NCI-H774 (cell line): ENCODE measurements at places on chromosomes 3 and 15.

GRCh38 chr15:86691091-86691663 is 611.5 kb downstream of the AGBL1 start:
- DNase-seq = peak; percentile 14

- peak; percentile 31 for DNase-seq
Measured at GRCh38 chr3:150312018-150312657, 96.0 kb upstream of the TSC22D2 start.

DNA sequence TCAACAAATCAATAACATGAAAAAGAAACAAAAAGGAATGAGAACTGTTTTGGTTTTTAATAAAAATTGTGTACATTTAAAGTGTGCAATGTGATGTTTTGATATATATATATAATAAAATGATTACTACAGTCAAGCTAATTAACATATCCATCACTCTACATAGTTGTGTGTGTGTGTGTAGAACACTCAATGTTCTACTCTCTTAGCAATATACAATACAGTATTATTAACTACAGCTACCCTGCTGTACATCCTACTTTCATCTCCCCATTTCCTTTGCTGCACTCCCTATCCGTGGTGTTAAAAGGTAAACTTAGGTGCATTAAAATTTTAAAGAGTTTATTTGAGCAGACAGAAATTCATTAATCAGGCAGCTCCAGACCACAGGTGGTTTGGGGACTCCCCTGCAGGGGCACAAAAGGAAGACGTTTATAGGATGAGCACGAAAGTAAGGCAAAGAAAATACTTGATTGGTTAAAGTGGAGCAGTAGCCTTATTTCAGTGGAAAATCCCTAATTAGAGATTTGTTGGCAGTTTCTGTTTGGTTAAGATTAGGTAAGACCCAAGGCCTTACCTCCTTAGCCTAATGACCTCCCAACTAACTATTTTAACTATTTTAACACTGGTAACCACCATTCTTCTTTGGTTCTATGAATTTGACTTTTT is 61.8 kb upstream of the SNRK start:
- no peak for DNase-seq

DNA sequence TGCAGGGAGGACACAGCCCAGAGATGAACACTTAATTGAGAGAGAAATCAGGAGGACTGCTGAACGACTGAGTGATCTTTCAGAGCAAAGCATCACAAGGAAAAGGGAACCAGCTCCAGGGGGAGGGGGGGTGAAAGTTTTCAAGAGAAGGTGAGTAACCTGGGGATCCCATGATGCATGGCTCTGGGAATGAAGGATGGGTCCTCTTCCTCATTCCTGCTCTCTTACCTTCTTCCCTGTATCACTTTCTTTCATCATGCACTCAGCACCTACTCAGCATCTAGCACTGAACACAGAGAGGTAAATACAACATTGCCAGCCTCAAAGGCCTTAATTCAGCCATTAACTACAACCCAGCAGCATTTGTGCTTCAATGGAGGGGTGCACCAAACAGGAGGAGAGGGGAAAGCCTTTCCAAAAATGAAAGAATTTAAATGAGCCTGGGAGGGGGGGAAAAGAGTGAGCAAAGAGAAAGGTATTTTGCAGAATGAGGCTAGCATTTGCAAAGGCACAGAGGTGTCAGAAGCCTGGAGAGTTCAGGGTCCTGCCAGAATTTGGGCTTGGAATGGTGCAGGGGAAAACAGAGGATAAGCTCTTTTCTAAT is 427.4 kb downstream of the FOXP1 start:
- DNase-seq = no peak

GRCh38 chr3:138347960-138348753 is at the start of gene MRAS:
Gene MRAS (plus strand): TSS chr3:138348579. CDS start chr3:138372884, 24,305 bp downstream.
- peak; percentile 27 for DNase-seq

DNA sequence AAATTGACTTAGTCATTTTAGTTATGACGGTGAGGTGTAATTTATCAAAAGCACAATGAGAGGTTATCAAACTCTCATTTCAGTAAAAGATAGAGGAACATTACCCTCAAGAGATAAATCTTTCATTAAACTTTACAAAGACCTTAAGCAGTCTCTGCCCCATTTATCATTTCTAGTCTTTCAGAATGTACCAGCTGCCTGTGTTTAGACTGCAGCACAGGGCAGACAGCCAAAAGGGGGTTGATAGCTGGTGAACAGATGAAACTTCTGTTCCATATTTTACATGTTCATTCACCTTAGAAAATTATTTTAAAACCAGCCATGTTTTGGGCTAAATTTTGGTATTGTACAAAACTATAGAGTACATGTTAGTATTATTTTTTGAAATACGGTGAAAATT is 514.6 kb upstream of the CNTN3 start:
- DNase-seq = no peak

DNA sequence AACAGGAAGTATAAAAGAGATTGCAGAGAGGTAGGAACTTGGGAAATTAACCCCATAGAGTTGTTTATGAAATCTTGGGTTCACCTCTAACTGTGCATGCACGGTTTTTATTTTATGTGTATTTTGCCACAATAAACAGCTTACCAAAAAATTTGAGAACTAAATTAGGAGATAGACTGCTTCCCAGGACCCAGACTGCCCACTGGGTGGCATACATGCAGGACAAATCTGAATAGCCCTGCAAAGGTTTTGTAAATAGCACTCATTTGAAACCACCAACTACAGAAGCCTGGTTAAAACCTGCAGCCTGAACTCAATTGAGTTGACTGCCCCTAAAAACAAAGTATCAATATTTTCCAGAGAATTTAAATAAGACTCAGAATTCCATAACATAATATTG is 96.4 kb upstream of the SLCO2A1 start:
- DNase-seq = no peak

GRCh38 chr3:195788711-195789581 is 22.8 kb downstream of the MUC4 start:
- no peak for DNase-seq

DNA sequence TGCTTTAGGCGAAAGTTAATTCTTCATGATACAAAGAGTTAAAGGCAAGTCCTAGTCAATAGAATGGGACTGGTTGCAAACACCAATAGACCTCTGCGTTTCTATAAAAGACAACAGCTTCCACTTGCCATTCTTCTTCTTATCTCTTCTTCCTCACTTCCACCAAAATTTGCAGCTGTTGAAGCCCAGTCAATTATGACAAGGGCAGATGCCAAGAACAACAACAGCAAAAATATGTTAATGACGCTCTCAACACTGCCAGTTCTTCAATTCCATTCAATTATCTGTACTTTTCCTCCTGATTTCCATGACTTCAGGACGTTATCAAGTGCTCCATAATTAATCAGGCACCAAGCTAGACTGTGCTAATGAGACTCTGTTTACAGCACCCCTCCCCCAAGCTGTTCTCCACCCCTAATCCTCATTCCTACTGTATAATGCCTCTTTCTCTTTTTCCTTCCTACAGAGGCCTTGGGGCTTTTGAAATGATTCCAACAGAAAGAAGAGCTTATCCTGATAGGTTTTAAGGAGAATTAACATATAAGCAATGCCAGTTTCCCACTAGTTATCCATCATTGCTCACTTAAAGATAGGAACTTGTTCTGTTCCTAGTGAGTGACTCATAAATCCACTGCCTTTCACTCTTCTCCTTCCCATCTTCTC is 1160.5 kb downstream of the IGSF11 start:
- DNase-seq = no peak

DNA sequence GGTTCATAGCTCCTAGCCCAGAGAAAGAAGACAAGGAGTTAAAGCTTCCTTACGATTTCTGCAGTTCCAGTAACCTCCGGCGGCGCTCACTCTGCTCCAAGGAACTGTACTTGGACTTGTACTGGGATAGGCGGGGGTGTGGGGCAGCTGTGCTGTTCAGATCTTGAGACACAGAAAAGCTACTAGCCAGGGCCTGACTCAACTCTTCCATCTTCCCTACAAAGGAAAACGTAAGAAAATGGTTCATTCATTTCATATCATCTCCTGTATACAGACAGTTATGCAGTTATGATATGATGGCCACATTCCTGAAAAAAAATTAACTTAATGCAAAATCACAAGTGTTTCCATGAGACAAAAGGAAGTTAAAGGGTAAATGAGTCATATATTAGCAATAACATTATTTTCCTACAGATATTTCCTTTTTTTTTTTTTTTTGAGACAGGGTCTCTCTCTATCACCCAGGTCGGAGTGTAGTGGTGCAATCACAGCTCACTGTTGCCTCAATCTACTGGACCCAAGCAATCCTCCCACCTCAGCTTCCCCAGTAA is 4.6 kb downstream of the SNUPN start:
- DNase-seq = no peak

DNA sequence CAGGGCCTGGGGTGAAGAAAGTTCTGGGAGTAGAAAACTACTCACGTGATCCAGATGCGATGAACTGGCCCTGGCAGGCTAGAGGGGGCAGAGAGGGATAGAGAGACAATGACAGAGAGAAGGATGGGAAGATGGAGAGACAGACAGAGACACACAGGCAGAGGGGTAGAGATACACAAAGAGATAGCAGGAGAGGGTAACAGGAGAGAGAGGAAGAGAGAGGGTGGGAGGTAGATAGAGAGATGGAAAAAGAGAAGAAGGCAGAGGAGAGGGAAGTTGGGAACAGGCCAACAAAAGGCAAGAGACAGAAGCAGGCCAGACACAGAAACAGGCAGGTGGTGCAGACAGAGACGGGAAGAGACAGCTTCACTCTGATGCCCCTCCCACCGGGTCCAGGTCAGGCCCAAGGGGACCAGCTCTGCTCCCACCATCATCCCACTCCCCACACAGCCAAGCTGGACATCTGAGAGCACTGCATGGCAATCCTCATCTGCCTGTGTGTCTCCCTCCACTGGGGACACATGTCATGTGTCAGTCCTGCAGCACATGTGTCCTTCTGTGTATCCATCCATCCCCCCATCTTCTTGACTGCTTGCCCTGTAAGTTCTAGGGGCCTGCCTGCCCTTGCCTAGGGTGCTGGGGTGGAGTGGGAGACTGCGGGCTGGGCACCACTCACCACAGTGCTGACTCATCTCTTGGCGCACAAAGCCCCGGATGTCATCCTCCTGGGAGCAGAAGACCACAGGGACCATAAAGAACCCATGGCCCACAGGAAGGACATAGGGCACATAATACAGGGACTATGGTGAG is 2.2 kb upstream of the UCN2 start:
- no peak for DNase-seq

- no peak for DNase-seq
Measured at GRCh38 chr15:89500397-89501270, 4.3 kb upstream of the RHCG start.

DNA sequence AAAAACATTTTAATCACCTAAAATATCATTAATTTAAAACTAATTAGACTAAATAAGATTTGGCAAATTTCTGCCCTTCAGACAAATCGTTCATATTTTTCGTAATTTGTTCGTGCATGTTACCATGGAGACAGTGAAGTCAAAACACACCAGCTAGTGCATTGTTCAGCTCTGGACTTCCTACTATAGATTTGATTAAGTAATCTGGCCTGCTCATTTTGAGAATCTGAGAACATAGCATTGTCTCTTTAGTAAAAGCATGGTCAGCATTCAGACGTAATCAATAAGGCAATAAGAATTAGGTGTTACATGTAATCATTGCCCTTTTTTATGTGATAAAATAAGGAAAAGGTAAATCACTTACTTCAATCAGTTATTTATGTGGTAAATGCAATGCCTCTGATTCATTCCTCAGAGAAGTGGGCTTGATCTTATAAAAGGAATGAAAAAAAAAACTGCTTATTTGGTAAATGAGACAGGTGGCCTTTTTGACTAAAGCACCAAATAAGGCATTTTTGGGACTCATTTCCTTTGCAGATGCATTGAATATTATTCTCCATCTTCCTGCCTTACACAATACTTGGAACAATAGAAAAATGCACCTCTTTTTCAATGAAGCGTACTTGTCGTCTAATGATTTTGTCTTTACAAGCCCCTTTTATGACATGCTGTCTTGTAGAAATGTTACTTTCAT is 84.5 kb upstream of the FNDC3B start:
- no peak for DNase-seq

DNA sequence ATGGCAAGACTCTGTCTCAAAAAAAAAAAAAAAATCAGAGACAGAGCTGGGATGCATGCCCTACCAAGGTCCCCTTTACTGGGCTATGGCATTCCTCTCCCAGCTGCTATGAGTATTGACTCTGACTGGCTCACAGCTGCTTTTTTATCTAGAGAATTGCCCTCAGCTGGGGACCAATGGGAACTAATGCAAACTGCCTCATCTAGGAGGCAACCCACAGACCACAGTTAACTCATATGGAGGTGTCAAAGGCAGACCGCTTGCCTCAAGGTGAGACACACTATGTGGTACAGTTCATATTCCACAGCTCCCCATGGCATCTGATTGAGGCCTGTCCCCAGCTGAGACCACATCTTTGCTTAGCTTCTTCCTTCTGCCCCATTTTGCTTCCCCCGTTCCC is 183.5 kb upstream of the EOMES start:
- no peak for DNase-seq
